ENCODE measurements at places on chromosomes 5 and 9. TPM values are rescaled to one million over a fixed set of nuclear protein-coding genes. Genes with fewer than 3 reads are reported as not detected.

Gene PCDHA10
- polyA plus RNA-seq, result 1.9 TPM

Gene ELAVL2
- polyA plus RNA-seq, result 0.45 TPM

Gene LOX
- polyA plus RNA-seq, result 23.5 TPM

Gene SPATA31D4
- polyA plus RNA-seq, result not detected

Gene FIBCD1
- polyA plus RNA-seq, result not detected

Gene SPINK9
- not detected for polyA plus RNA-seq

Gene FOCAD
- polyA plus RNA-seq, result 5.4 TPM

Gene IL13
- not detected for polyA plus RNA-seq

Gene CDKN2A
- polyA plus RNA-seq, result 1.0 TPM

Gene CENPK
- 1.7 TPM for polyA plus RNA-seq
